MCF 10A (cell line): ENCODE measurements at places on chromosomes 3 and 15.

GRCh38 chr3:119885746-119886530 lies 104.0 kb downstream of the NR1I2 start:
- H3K4me3 ChIP-seq = no peak overlapping the region
- no peak overlapping the region for H3K27ac ChIP-seq
- DNase-seq = no peak
- H3K4me1 ChIP-seq = peaks cover 8% of the 10 kb centered on the region
- no peaks in the 10 kb centered on the region for H3K27me3 ChIP-seq

DNA sequence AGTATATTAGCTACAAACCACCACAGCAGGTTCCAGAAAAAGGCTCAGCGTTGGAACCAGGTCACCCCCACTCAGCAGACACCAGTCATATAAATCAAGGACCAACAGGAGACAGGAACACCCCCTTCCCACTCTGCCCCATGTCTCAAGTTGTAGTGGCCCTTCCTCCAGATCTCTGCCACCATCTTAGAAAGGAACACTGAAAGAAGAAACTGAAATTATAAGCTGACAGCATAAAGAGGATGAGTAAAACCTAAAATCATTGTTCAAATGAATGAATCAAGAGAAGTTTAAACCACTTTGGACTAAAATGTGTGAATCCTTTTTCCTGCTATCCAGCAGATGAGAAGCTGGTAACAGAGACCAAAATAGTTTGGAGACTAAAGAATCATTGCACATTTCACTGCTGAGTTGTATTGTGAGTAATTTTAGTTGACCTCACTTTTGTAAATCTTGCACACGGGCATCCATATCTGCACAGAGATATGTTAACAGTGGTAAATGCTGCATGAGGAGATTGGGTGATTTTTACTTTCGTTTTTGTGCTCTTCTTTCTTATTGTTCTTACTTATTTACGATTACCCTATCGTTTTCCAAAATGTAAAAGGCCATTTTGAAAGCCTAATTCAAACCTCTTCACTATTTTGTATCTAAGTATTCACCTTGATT lies 19.8 kb downstream of the CCR3 start:
- no peak overlapping the region for H3K4me3 ChIP-seq
- DNase-seq = no peak
- H3K36me3 ChIP-seq = no peaks in the 10 kb centered on the region
- H3K27ac ChIP-seq = no peak overlapping the region
- H3K4me1 ChIP-seq = no peaks in the 10 kb centered on the region

GRCh38 chr3:20320489-20320888 lies 134.5 kb upstream of the SGO1 start:
- H3K27me3 ChIP-seq = no peaks in the 10 kb centered on the region
- H3K27ac ChIP-seq = no peak overlapping the region
- no peaks in the 10 kb centered on the region for H3K36me3 ChIP-seq
- no peaks in the 10 kb centered on the region for H3K4me1 ChIP-seq
- DNase-seq = no peak
- H3K4me3 ChIP-seq = no peak overlapping the region

DNA sequence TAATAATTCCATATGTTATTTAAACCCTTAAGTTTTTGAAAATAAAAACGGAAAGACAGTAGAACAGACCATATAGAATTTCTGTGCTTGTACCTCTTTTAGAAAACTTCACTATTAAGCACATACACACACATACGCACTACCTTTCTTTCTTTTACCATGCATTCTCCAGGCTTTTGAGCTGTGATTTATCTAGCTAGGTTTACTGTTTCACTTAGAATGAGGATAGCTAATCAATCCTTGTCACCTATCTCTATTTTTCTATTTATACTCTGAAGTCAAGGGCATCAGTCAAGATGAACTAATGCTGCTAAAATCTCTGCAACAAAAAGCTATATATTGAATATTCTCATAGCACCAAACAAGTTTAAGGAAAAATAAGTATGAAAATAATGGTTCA lies 43.2 kb downstream of the GOLIM4 start:
- no peaks in the 10 kb centered on the region for H3K27me3 ChIP-seq
- DNase-seq = no peak
- H3K36me3 ChIP-seq = no peaks in the 10 kb centered on the region
- H3K4me3 ChIP-seq = no peak overlapping the region
- peaks cover 25% of the 10 kb centered on the region for H3K4me1 ChIP-seq
- H3K27ac ChIP-seq = no peak overlapping the region
